NCI-H2029 treated with DMSO at 0.1 percent for 48 hours (cell line): ENCODE measurements at places on chromosomes 7 and 10.

GRCh38 chr7:6530626-6531491 is 20.4 kb downstream of the GRID2IP start:
- DNase-seq, result no peak

- no peak for DNase-seq
Measured at GRCh38 chr10:26213157-26213800, 3.3 kb upstream of the GAD2 start.

GRCh38 chr10:35192645-35193249 is 66.1 kb downstream of the CREM start:
- DNase-seq, result no peak

DNA sequence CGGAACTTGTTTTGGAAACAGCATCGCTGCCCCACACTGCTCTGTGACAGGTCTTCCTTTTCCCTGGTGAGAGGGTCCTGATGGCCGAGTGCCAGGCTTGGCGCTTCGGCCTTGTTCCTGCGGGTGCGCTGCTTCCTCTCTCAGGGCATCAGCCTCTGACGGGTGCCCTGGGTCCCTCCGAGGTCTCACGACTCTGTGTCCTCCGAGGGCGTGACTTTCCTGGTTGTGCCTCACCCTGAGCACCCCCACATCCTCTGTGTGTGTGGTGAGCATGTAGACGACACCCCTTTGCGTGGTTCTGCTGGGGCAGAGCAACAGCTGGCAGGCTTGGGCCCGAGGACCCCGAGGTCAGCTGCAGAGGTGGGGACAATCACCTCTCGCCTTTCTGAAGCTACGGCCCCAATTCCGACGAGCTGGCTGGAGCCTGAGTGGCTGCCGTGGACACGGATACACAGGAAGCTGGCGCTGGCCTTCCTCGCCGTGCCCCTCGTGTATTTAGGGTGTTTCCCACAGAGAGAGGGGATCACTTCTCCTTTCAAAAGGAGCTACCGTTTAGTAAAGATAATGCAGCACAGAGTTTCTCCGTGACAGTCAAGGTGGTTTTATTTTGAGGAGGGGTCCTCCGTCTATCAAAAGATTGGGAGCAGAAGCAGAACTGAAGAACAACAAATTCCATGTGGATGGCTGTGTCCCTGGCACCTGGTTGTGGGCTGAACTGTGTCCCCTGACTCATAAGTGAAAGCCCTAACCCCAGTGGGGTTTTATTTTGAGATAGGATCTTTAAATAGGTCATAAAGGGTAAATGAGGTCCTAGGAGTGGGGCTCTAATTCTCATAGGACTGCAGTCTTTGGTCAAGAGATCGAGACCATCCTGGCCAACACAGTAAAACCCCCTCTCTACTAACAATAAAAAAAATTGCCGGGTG is 36.2 kb upstream of the PITRM1 start:
- DNase-seq, result no peak

GRCh38 chr7:132355048-132355447 is 221.2 kb downstream of the PLXNA4 start:
- DNase-seq, result no peak

DNA sequence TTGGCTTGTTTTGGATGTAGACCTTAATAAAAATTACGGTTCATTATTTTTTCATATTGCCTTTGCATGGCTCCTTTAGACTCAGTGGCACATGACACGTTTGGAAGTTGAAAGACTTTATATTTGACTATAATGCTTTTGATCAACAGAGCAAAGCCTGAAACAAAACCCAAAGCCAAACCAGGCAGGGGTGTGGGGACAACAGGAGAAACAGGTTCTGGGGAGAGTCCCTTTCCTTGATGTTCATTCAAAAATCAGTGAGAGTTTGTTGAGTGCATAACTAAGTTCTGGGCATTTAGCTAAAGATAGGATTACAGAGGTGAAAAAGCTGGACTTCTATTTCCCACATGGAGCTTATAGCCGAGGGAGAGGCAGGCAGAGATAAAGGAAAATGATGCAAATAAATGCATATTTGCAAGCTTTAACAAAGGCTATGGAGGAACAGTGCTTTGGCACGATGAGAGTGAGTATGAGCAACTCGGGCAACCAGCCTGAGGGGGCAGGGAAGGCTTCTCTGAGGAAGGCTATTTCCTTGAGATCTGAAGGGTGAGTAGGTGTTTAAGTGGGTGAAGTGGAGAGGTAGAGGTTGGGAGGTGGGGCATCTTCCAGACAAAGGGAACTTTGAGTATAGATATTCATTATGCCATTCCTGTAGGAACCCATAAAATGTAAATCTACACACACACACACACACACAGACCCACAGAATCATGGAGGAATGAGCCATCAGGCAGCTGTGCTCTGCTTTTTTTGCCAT is 34.5 kb upstream of the PDZD8 start:
- DNase-seq, result no peak

- no peak for DNase-seq
Measured at GRCh38 chr7:44261240-44261639, 60.5 kb downstream of the YKT6 start.

GRCh38 chr7:13901577-13901976 is 87.9 kb downstream of the ETV1 start:
- no peak for DNase-seq

DNA sequence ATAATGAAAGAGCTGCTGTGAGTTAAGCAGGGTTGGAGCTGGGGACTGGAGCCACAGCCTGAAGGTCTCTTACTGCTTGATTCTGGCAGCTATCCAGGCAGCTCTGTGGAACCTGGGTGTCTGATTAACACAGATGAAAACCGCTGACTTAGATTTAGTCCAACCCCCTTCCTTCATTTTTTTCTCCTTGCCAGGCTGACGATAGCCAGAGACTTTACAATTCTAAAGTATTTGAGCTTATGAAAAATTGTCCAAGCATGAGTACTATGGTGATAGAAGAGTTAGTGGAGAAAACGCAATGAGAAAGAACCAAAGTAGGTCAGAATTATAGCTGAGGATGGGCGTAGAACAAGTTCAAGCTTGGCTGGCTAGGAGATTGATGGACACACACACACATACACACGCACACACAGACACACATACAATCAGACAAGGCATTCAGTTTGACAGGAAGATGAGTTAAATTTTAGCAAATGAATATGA is 13.5 kb upstream of the GPR85 start:
- no peak for DNase-seq

- no peak for DNase-seq
Measured at GRCh38 chr10:128675405-128675804, 549.2 kb upstream of the MKI67 start.

DNA sequence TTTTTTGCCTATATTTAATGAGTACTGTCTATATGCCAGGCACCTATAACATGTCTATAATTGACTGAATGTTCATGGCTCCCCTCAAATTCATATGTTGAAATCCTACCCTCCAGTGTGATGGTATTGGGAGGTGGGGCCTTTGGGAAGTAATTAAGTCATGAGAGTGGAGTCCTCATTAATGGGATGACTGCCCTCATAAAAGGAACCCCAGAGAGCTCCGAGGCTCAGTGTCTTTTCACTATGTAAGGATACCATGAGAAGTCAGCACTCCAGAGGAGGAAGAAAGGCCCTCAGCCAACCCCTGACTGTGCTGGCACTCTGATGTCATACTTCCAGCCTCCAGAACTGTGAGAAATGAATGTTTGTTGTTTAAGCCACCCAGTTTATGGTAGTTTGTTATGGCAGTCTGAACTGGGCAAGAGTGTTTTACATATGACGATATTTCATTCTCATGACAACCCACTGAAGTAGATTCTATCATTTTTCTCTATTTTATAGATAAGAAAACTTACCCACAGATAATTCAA is 61.1 kb upstream of the PCGF5 start:
- DNase-seq, result no peak

DNA sequence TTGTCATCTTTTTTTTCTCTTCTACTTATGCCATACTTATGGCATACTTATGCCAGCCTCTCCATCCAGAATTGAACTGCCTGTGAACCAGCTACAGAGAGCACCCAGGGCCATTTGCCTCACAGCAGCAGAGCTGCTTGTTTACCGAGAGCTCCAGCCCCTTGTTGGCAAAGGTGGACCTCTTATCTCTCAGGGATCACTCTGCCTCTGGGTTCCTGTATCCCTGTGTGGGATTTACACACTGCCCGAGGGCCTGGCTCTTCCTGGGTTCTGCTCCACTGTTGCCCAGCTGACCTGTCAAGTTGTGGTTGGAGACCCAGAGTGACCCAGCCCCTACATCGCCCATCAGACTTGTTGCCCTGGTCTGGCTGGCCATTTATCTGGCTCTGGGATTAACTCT is 22.3 kb downstream of the MRPS33 start:
- no peak for DNase-seq

DNA sequence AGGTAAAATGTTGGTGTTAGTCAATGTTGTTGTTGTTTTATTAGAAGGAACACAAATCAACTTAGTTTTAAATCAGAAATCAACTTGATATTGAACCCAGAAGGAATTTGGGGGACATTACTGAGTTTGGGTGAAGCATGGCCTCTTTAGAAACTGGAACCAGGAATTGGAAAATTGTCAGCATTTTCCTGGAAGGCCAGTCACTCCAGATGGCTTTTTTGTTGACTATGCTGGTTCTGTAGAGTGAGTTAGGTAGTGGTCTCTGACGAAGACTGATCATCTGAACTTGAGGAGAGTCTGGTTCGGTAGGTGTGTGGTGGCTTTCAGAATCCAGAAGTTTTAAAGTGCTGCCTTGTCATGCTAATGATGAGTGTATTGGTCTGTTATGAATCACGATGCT is 111.5 kb downstream of the BMPER start:
- no peak for DNase-seq

GRCh38 chr7:91181949-91182348 is 82.3 kb upstream of the FZD1 start:
- no peak for DNase-seq

DNA sequence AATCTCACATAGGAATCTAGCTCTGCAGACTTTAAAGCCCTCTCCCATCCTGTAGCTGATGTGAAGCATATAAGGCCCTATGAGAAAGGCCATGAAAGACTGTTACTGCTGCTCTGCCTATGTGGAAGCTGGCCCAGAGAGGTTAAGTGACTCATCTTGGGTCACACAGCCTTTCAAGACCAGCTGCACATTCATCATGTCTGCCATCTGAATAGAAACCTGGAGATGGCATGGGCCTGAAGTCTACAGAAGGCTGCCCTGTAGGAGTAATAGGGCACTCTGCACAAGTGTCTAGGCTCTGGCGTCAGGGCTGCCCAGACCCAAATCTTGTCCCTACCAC is 59.4 kb upstream of the COL13A1 start:
- DNase-seq, result no peak

GRCh38 chr7:67788669-67789068 is 792.0 kb downstream of the TYW1 start:
- no peak for DNase-seq

- DNase-seq, result no peak
Measured at GRCh38 chr10:24894309-24894708, 58.1 kb downstream of the PRTFDC1 start.

DNA sequence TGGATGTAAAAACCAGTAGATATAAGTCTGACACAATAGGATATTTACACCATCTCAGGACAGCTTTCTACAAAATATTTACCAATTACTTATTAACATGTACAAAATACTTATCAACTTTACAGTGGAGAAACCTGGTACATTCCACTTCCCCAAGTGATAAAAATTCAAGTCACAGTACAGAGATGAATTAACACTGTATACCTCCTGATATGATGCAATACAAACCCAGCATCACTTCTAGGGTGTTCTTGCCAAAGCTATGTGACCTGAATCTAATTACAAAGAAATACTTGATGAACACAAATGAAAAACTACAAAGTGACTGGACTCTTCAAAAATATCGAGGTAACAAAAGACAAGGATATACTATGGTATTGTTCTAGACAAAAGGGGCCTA is 156.4 kb upstream of the FGFR2 start:
- no peak for DNase-seq

GRCh38 chr7:34187798-34188307 is 282.5 kb downstream of the BMPER start:
- no peak for DNase-seq

DNA sequence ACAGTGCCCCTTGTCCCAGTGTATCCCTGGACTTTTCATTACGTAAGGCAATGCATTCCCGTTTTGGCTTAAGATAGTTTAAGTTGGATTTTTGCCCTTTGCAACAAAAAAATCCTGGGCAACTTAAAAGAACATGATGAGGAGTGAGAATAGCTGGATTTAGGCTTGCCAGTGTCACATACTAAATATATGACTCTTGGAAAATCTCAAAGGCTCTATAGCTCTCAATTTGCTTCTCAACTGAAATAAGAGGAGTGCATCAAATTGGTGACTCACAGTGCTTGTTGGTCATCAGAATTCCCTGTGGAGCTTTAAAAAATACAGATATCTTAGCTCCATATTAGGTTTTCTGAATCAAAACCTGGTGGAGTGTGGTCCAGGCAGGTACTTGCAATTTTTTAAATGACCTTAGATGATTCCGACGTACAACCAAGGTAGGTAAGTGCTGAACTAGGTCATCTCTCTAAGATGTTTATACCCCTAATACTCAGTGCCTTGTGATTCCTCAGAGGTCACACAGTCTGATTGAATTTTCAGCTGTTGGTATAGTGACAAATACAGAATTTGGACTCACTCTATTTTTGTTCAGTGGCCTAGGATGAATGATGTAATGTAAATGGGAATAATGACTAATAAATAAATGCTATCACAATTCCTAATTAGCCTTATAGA is 33.9 kb upstream of the ORC5 start:
- DNase-seq, result no peak

DNA sequence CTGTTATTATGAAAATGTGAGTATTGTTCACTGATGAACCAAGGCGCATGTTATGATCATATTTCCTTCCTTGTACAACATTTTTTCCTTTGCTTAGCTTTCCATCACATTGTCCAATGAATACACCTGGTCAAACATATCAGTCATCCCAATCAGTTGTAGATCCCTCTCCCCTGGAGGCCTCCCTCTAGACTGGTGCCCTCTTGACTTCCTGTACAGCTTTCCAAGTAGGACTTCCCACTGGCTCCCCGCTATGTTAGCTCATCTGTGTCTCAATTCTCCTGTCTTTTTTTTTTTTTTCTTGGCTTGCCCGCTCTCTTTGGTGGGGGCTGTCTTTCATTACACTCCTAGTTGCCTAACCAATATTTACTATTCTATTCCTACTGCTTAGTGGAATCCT is 214.2 kb upstream of the NPY start:
- no peak for DNase-seq

- DNase-seq, result no peak
Measured at GRCh38 chr10:59687657-59688056, 22.0 kb downstream of the SLC16A9 start.

GRCh38 chr7:13639396-13639795 is 350.1 kb downstream of the ETV1 start:
- DNase-seq, result no peak

GRCh38 chr7:16657656-16658279 is 11.8 kb downstream of the BZW2 start:
- DNase-seq, result no peak

- DNase-seq, result no peak
Measured at GRCh38 chr10:22629126-22629525, 85.3 kb downstream of the PIP4K2A start.

- no peak for DNase-seq
Measured at GRCh38 chr7:36090976-36091873, 61.8 kb upstream of the EEPD1 start.

DNA sequence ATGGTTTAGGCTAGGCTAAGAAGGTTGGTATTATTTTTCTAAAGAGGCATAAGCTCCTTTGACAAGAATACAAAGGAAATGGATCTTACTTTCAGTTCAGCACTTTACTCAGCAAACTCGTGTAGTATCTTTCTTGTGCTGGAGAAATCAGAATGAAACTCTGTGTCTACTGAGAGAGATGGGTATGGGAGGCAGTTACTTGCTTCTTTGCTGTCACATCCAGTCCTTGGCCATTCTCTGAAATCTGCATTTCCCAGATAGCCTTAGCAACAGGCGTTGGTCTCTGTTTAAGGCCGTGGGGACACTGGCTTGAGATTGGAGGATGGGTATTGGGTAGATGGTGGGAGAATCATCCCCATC is 180.5 kb downstream of the NRP1 start:
- DNase-seq, result no peak
